ENCODE measurements at places on chromosomes 13 and 19. TPM values are rescaled to one million over a fixed set of nuclear protein-coding genes. Genes with fewer than 3 reads are reported as not detected.

COMP gene
- total RNA-seq, result 0.16 TPM

CYP2F1 gene
- total RNA-seq, result not detected

ZNF221 gene
- total RNA-seq, result 1.4 TPM

ZNF575 gene
- 1.2 TPM for total RNA-seq

ZNF491 gene
- 3.3 TPM for total RNA-seq

COL4A1 gene
- total RNA-seq, result 21.1 TPM

CRX gene
- total RNA-seq, result not detected

IRS2 gene
- total RNA-seq, result 4.3 TPM

CABP5 gene
- total RNA-seq, result not detected

ZNF846 gene
- 4.0 TPM for total RNA-seq

ZNF600 gene
- 10.3 TPM for total RNA-seq

PDX1 gene
- total RNA-seq, result 8.0 TPM

SHISA7 gene
- not detected for total RNA-seq

ZNF181 gene
- 7.3 TPM for total RNA-seq

CYP4F2 gene
- total RNA-seq, result 0.43 TPM

PRRG2 gene
- 8.5 TPM for total RNA-seq

NKPD1 gene
- not detected for total RNA-seq

SLC7A9 gene
- 0.28 TPM for total RNA-seq

UQCRFS1 gene
- 15.6 TPM for total RNA-seq

FCER2 gene
- not detected for total RNA-seq

C2CD4C gene
- total RNA-seq, result 1.2 TPM

TINCR gene
- 0.22 TPM for total RNA-seq

CGB5 gene
- not detected for total RNA-seq

PRKD2 gene
- 13.8 TPM for total RNA-seq

CASP14 gene
- 0.25 TPM for total RNA-seq

CNN1 gene
- total RNA-seq, result 0.43 TPM

ZNF709 gene
- 2.5 TPM for total RNA-seq

ADAMTS10 gene
- total RNA-seq, result 12.8 TPM

VSIG10L gene
- total RNA-seq, result 0.16 TPM

LRRC63 gene
- not detected for total RNA-seq

TLE5 gene
- total RNA-seq, result 250 TPM

LILRB5 gene
- total RNA-seq, result 0.47 TPM

ZNF497 gene
- 2.0 TPM for total RNA-seq

ENOX1 gene
- 1.1 TPM for total RNA-seq

SLC10A2 gene
- not detected for total RNA-seq

ZNF728 gene
- 0.38 TPM for total RNA-seq

CYP4F8 gene
- total RNA-seq, result not detected

MISP gene
- 1.3 TPM for total RNA-seq

All from pancreas (tissue), 10 donors.